Activated effector memory CD4-positive, alpha-beta T cell treated with anti-CD3 and anti-CD28 coated beads, Interleukin-2, amount 50 U/mL, for 16 hours (primary cell): ENCODE measurements at places on chromosomes 3 and 15.

DNA sequence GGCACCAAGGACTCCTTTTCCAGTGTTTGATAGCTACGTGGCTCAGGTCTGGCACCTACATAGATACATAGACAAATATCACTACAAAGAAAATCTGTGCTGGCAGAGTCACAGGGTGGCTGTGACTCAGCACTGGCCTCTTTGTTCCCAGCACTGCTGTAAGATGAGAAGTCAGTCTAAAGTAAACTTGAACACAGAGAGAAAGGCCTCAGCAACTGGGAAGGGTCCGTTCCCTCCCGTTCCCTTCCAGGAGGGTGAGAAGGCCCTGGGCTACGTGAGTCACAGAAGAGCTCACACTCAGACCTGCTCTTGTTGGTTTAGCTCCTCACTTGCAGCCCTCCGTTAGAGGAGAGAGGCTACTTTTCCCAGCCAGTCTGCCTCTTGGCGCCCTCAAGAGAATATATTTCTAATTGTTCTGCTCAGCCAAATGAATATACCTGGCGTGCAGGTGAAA is 23.1 kb downstream of the ANXA2 start:
- DNase-seq, result no peak

DNA sequence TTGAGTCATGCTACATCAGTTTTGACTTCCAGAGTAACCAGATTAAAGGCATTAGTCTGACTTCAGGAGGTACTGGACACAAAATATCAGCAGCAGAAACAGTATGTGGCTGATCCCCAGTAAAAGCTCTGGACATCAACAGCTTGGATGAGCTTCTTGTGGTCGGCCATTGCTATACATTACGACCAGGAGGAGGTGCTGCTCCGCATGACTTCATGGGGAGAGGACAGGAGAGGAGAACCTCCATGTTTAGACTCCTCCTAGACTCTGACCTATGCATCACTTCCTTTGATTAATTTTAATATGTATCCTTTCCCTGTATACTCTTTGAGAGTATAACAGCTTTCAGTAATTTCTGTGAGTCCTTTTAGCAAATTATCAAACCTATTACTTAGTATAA is 285.6 kb upstream of the ARHGEF26 start:
- DNase-seq, result no peak

DNA sequence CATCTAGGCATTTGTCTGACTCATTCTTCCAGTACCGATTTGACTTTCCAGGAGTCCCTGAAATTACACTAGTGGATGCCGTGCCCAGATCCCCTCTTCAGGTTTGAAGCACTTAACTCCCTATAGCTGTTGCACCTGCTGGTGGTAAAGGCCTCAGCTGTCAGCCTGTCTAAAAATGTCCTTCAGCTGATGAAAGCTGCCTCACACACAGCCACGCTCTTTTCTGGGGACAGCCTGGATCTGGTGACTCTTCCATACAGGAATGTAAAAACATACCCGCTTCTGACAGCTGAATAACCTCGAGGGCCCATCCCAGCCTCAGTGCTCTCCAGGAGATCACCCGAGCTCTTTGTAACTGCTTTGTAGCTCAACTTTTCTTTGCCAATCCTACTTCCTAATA is 534.1 kb upstream of the GRM7 start:
- DNase-seq, result no peak

DNA sequence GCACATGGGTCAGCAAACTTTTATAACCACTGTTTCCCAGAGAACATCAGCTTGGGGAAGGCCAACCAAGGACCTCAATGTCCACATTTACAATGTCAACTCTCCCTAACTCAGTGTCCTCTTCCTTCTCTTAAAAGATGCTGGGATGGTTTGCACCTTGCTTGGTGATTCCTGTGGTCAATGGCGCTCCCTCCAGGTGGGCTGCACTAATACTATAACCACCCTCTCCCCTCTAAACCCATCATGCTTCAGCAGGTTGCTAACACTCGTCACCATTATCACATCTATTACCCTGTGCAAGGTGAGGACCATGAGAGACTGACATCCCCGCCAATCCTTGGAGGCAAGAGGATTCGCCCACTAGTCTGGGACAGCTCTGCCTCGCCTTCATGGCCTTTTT is 65.2 kb downstream of the FRMD5 start:
- no peak for DNase-seq

- DNase-seq, result no peak
Measured at GRCh38 chr15:78977091-78977571, 32.3 kb upstream of the CTSH start.

GRCh38 chr3:157551961-157552360 is 48.7 kb upstream of the VEPH1 start:
- no peak for DNase-seq
